ENCODE measurements at places on chromosomes 7 and 10.
A peak's percentile ranks its signal among the peaks of the same experiment; 100 is the strongest.

GRCh38 chr10:82922755-82923154, 1047.8 kb downstream of the NRG3 start:
- no peak for DNase-seq

DNA sequence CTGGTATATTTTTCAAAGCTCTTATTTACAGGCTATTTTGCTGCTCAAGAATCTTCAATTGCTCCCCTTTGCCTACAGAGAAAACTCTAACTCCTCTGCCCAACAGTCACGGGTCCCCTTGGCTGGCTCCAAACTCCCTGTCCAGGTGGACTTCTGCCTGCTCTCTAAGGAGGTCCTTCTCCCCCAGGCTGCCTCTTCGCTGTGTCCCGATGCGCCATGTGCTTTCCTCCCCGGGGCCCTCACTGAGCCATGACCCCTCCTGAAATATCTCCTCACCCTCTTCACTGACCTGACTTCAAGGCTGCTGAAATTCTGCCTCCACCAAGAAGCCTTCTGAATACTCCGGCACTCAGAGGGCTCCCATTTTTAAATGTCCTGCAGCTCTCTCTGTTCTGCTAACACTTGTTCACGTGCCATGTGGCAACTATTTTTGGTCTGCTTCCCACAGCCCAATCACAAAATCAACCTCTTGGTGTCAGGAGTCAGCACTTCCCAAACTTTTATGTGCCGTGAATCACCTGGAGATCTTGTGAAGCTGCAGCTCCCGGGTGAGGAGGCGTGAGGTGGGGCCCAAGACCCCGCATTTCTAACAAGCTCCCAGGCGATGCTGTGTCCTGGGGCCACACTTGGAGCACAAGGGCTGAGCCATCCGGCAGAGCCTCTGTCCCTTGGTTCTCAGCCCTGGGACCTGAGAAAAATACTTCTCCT, 85.7 kb upstream of the COL13A1 start:
- no peak for DNase-seq

DNA sequence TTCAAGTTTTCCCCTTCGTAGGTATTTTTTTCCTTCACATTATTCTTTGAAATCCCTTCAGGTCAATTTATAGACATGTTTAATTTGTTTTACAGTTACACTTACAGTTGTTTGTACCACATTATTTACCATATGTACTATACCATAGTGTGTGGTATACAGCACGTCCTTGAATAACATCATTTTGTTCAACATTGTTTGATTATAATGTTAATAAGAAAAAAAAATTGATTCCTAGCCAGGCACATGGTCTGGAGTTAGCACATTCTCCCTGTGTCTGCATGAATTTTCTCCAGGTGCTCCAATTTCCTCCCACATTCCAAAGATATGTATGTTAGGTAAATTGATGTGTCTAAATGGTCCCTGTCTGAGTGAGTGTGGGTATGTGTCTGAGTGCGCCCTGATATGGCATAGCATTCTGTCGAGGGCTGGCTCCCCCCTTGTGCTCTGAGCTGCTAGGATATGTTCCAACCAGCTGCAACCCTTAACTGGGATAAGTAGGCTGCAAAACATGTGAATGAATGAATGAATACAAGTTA, 247.6 kb downstream of the CCDC7 start:
- no peak for DNase-seq

- no peak for DNase-seq
Measured at GRCh38 chr10:64312876-64313275, 791.7 kb downstream of the REEP3 start.

- no peak for DNase-seq
Measured at GRCh38 chr7:105678811-105679495, 97.7 kb upstream of the EFCAB10 start.

GRCh38 chr10:89390476-89391225, 1.8 kb upstream of the IFIT1 start:
- no peak for DNase-seq

GRCh38 chr7:102287111-102287980, 678 bp downstream of the SH2B2 start:
- DNase-seq: no peak

DNA sequence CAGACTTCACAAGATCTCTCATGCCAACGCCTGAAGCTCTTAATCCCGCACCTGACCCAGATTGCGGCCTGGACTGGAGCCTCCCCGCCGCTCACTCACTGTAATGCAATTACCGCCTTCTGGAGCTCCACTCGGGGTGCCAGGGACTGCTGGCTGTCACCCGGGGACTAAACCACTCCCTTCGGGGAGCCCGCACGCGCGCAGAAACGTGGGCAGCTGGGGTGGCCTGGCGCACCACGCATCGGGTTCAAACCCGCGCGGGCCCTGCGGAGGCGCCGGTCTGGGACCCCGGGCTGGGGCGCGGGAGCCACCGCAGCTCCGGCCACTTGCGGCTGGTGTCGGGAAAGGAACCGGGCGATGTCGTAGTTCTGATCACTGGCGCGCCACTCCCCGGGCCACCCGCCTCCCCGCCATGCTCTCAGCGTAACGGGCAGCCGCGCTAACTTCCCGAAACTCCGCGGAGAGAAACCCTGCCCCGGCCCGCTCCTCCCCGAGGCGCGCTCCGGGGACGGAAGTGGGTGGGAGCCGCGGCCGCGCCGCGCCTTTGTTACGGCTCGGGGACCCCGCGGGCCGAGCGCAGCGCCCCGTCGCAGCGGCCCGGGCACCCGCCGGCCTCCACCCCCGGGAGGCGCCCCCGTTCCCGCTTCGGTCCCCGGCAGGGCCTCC, 100.3 kb upstream of the SVIL start:
- peak; percentile 43 for DNase-seq

DNA sequence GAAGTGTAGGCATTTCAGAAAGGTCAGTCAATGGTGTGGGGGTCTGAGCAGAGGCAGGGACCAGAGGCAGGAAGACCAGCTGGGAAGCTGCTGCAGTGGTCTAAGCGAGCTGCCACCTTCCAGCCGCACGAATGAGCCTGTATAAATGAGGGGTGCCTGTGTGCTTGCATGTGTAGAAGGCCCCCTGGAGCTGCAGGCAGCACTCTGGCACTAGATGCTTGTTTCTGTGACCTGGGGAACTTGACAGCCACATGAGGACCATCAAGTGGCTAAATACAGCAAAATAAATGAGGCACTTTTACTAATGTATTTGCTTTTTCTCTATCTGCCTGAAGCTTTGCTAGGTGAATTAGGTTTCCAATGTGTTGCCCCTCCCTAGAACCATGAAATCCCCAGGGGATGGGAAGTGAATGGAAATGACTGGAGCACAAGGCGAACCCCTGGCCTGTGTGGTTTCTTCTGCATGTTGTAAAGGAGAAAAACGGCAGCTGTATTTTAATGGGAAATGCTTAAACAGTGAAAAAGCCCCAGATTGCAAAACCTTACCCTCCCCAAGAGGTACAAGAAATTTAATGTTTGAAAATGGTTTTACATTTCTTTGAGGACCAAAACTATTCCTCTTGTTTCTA, 57.7 kb downstream of the PYROXD2 start:
- DNase-seq: no peak

DNA sequence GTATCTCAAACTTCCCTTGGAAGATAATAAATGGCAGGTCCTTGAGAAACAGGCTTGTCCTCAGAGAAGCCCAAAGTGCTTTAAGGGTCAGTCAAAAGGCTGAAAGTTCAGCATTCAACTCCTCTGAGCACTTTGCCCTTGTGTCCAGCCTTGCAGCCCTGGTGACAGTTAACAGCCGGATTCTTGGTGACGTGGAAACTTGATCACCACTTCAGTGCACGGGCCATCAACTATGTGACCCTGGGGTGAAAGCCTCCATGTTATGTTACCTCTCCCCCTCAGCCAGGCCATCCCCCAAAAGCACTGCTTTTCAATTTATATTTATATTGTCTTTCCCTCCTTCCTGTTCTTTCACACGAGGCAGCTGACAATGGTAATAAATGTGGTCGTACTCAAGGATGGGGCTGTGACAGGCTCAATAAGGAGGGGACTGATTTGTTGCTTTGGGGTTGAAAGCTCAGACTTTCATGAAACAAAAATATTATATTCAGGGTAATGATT, 164.0 kb upstream of the NRP1 start:
- no peak for DNase-seq

DNA sequence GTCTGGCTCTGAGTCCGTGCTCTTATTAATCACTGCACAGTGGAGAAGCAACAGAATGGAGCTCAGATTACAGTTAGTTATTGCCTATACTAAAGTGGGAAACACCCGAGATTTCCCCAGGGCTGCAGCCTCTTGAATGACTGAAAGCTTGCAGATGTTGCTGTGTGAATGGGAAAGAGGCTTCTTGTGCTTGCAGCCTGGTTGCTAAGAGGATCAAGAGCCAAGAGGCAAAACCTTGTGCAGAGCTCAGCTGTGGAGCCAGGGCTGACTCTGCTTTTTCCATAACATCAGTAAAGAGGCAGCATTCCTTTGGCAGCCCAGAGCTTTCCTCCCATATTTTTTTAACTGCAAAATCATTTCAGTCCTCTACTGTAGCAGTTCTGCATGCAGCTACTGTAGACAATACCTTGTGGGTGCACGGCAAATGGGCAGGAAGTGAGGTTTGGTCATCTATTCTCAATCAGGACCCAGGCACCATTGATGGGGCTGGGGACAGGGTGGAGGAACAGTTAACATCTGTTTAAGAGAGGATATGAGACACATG, 86.5 kb downstream of the RALA start:
- DNase-seq: no peak

- DNase-seq: no peak
Measured at GRCh38 chr10:43421201-43421507, 12.2 kb upstream of the HNRNPF start.

DNA sequence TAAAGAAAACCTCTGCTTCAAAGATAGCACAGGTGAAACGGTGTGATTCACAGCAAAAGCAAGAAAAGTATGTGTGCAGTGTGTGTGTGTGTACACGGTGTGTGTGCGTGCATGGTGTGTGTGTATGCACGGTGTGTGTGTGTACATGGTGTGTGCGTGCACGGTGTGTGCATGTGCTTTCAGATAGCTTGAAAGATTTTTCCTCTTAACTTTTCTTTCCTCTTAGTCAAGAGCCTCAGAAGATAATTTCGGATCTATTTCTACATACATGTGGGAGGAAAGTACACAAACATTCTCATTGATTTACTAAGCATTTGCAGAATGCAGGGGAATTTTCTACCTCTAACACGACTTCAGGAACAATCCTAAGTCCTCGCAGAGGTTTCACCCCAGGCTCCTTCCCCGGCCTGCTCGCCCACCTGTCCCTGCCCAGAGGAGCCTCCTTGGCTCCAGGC, 2.9 kb downstream of the FGFR2 start:
- DNase-seq: no peak

- DNase-seq: no peak
Measured at GRCh38 chr10:43811871-43812270, 163.2 kb upstream of the ZNF32 start.

DNA sequence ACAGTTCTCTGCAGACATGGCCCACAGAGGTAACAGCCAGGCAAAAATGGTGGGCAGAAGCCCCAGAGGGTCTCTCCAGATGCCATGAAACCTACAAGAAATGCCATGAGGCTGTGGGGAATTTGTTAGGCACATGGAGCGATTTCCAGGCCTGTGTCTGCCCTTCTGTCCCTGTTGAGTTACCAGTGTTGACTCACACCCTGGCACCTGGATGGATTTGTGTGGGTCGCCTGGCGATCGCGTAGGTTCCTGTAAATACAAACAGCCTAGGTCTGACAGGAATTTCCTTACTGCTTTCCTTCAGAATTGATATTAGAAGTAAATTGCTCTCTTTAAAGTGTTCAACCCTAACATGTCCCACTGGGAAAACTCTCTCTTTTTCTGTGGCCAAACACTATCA, 164.9 kb upstream of the EEPD1 start:
- no peak for DNase-seq

DNA sequence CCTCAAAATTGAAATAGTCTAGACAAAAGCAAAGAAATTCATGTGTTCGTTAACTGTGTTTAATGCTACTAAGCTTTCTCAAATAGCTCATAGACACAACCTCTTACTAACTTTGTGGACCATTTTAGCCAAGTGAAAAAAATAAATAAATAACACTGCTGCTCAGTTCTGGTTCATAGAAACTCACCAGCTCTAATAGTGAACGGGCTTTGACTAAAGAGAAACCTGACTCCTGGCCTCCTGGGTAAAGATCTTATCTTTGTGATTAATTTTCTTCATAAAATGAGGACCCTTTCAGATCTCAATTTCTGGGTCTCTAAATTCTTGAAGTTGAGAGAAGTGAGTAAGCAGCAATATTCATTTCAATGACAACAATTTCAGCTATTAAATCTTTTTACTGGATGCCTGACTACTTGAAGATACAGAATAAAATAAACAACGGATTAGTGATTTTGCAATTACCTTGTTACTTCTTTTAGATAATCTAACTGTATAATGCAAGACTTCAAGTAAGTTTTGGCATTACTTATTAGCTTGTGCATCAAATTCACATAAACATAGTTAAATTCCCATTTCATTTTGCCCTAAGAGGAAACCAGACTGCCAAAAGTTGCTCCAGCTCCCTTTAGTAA, 3.1 kb downstream of the CADPS2 start:
- DNase-seq: no peak
